ENCODE measurements at places on chromosomes 3 and 15.
A peak's percentile ranks its signal among the peaks of the same experiment; 100 is the strongest.

GRCh38 chr3:37920156-37920699 is 58.5 kb downstream of the CTDSPL start:
- DNase-seq: no peak

- DNase-seq: no peak
Measured at GRCh38 chr3:145698749-145699148, 462.2 kb downstream of the PLOD2 start.

GRCh38 chr3:13335503-13335902 is 84.6 kb downstream of the NUP210 start:
- DNase-seq: no peak

GRCh38 chr15:101258238-101259144 is 6.6 kb upstream of the CHSY1 start:
- DNase-seq: no peak

DNA sequence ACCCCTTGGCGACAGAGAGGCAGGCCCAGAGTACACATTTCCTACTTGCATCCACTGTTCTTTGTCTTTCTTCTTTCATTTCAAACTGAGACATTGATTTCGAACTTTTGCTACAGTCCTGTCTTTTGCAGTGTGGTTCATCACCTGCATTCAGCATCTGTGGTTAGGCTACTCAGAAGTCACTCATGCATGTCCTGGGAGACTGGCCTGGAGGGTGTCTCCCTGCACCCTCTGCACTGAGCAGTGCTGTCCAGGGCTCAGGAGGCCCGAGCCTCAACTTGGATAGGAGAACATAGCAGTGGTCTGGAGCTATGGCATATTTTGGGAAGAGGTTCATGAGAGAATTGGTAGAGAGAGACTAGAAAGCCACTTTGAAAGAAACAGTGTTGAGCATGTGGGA is 240.2 kb upstream of the TPRG1 start:
- DNase-seq: no peak

- no peak for DNase-seq
Measured at GRCh38 chr3:21839176-21839575, 88.2 kb upstream of the ZNF385D start.

GRCh38 chr3:21914451-21914850 is 163.4 kb upstream of the ZNF385D start:
- DNase-seq: no peak

DNA sequence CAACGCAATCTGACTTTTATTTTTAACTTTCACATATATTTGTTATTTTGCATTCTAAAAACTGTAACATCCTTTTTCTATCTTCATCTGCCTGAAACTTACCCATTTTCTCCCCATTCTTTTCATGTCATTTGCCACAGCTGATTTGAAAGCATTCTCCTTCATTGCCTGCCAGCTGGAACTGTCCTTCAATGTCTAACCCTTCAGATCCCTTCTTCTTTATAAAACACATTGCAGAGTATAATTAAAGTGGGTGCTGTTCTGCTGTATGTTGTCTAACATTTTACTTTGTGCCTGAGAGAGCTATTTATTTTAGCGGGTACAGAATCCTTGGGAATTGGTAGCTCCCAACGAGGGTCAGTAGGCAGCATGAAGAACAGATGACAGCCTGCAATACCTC is 827.4 kb downstream of the IGSF11 start:
- DNase-seq: no peak

GRCh38 chr3:135865085-135865484 is 100.4 kb upstream of the PPP2R3A start:
- DNase-seq: no peak

GRCh38 chr3:137163241-137163871 is 205.6 kb downstream of the IL20RB start:
- DNase-seq: no peak

DNA sequence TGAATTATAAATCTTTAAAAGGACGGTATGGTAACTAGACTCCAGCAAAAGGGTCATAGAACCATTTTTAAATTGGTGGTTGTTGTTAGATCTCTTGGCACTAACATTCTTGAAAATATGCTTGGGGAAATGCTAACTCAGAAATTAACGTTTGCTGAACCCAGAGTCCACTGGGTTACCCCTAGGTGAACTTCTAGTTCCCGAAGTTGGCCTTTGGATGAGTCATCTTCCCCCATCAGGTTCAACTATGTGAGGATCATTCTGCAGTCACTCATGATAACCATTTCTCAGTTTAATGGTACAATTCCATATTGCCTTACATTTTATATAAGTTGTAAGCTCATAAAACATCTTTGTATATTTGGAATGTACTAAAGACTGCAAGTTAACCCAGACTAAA is 204.7 kb downstream of the THSD4 start:
- DNase-seq: no peak

GRCh38 chr3:127613406-127613805 is 15.2 kb downstream of the MCM2 start:
- no peak for DNase-seq

DNA sequence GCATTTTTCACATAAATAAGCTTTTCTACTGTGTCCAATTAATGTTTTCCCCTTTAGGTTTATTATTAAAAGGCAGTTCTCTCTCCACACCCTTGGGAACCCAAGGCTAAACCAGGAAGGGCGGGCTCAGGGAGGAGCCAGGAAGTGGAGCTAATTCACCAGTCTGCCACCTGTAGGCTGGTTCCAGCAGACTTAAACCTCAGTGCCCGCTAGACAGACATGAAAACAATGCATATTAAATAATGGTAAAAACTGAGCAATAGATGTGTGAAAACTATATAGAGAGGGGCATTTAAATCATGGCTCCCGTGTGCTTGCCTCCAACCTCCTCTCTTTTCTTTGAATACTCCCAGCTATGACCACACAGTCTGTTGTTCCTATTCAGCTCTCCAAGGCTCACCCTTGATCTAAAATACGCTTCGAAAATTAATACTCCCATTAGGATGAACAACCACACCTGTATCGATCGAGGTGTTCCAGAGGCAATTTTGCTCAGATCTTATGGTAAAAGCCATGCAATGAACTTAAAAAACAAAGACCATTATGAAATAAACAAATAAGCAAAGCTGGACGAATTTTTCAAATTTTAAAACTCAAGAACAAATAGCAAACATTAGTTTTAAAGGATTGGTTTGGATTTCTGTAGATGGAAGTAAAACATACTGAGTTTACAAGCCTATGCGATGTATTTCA is 253.3 kb downstream of the TJP1 start:
- DNase-seq: peak; percentile 51

DNA sequence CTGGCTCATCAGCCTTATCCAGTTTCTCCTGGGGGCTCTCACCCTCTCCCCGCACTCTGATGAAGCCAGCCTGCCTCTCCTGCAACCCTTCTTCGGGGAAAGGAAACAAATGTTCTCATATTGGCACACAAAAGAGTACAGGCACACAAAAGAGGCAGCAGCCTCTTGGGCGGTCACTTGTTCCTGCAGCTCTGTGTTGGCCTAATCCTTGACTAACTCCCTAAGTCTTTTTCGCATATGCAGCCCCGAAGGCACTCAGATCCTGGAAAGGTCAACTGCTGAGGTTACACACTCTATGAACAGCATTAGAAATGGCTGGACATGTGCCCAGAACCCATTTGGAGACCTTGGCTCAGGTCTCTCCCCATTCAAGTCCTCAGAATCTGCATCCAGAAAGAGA is 7.4 kb upstream of the CAMP start:
- no peak for DNase-seq

DNA sequence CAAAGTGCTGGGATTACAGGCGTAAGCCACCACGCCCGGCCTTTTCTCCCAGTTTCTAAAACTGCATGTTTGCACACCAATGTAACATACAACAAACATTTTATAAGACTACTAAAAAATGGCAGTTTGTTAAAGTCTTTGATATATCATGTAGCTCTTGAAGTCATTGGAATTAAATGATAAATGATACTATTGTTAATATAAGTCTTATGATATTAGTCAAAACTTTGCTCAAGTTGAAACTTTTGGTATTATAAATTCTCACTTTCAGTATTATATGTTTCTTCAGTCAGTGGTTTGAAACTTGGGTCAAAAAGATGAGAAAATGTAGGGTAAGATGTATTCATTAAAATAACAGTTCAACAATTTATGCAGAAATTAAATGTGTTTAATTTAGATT is 117.6 kb upstream of the TBL1XR1 start:
- DNase-seq: no peak

GRCh38 chr3:161221806-161222600 is 892 bp downstream of the NMD3 start:
- DNase-seq: no peak

GRCh38 chr3:154244644-154245043 is 79.6 kb downstream of the DHX36 start:
- DNase-seq: no peak

GRCh38 chr15:70361891-70362290 is 264.2 kb upstream of the TLE3 start:
- no peak for DNase-seq

GRCh38 chr3:183854318-183855035 is 29.1 kb upstream of the MAP6D1 start:
- DNase-seq: no peak

GRCh38 chr15:76337059-76337695 is 604 bp downstream of the ISL2 start:
- DNase-seq: peak; percentile 48

DNA sequence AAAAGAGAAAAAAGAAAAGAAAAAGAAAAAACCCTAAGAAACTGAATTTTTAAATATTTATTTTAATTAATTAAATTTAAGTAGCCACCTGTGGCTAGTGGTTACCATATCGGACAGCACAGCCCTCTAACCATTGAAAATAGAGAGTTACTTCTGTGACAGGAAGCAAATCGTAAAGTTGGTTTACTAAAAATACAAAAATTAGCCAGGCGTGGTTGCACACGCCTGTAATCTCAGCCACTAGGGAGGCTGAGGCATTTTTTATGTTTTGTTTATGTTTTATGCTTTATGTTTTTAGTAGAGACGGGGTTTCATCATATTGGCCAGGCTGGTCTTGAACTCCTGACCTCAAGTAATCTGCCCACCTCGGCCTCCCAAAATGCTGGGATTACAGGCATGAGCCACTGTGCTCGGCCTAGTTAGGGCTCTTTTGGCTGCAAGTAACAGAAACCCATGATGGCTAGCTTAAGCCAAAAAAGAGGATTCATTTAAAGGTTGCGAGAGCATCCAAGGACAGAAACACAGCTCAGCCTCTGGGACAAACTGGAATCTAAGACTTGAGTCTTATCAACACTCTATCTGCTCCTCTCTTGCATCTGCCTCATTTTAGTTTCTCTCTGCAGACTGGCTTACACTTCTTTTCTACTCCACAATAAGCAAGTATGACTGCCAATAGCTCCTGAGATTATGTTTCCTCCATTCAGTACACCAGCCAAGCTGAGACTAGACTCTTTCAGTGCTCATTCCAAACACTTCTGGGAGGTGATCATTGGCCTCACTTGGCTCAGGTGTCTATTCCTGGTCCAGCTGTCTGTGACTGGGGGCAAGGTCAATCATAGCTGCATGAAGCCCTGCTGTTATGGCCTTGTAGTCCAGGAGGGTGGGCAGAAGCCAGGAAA is 6.8 kb upstream of the SKIL start:
- no peak for DNase-seq

- no peak for DNase-seq
Measured at GRCh38 chr15:78368651-78369050, 28.5 kb downstream of the CRABP1 start.

GRCh38 chr3:87076946-87077345 is 86.0 kb upstream of the VGLL3 start:
- DNase-seq: no peak
